ENCODE measurements at places on chromosomes 5 and 9.

GRCh38 chr5:17314907-17315471, 97.6 kb downstream of the BASP1 start:
- DNase-seq: no peak

DNA sequence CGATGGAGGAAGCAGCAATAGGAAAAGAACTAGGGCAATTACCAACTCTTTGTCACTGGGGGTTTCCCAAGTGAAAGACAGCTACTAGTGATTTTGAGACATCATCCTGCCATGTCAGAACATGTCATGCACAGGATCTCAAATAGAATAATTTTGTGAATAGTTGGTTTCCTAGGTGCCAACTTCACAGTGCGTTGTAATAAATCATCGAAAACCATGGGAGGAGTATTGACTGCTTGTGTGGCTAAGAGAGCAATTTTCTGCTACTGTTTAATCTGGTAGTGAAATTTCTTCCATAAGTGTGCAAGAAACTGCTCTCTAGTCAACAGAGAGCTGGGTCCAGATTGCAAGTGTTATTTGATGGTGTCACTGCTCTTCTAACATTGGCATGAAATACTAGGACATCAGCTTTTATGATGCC, 168.6 kb downstream of the NNT start:
- DNase-seq: no peak

- DNase-seq: no peak
Measured at GRCh38 chr5:139652788-139653241, 4.7 kb downstream of the CXXC5 start.

- DNase-seq: no peak
Measured at GRCh38 chr9:123246534-123246933, 21.9 kb downstream of the STRBP start.

GRCh38 chr9:88590558-88591146, 55.7 kb downstream of the NXNL2 start:
- peak; percentile 18 for DNase-seq

GRCh38 chr9:105173306-105173705, 71.1 kb upstream of the SLC44A1 start:
- peak; percentile 21 for DNase-seq

Data from brain (organoid and tissue), 16 donors.